ENCODE measurements at places on chromosomes 1 and 21.

DNA sequence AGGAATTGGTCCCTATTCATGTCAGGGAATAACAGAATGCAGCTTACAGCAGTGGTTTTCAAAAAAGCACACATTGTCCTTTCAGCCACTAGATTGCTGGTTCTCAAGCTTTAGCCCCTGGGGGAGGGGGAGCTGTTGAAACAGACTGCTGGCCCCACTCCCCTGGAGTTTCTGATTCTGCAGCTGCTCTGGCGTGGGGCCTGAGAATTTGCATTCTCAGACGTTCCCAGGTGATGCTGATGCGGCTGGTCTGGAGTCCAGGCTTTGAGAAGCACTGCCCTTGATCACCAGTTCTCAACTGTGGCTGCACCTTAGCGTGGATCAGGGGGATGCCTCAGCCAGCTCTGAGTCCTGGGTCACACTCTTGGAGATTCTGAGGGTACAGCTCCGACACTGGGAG, 62.7 kb upstream of the LAPTM5 start:
- DNase-seq: no peak

GRCh38 chr1:157485793-157486192, 66.5 kb downstream of the FCRL5 start:
- no peak for DNase-seq

GRCh38 chr1:179205284-179205683, 24.2 kb downstream of the ABL2 start:
- DNase-seq: no peak

DNA sequence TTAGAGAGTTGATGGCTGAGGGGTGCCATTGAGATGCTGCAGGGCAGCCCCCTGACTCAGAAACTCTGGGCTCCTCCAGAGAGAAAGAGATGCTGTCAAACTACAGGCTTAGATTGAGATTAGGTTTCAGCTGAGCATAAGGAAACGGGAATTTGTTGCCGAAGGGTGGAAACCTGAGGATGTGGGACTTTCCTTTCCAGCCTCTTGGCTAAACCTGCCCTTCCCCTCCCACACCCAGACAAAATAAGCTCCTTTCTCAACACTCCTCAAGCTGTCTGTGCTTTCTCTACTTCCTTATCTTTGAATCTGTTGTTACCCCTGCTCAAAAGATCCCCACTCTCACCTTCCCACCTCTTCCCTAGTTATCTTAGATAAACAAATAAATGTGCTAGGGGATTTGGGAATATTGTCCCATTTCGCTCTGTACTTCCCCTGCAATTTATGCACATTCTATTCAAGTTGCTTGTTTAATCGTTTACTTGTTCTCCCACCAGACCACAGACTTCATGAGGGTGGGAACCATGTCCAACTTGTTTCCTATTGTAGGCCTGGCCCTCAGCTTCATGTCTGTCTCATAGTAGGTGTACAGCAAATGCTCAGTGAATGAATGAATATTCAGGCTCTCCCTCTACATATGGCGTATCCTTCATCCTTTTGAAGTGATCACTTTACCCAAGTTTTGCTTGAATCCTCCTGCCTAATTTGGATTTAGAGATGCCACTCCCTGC, 30.6 kb upstream of the MARK1 start:
- DNase-seq: no peak

GRCh38 chr1:64909031-64909430, 57.3 kb downstream of the JAK1 start:
- no peak for DNase-seq

GRCh38 chr1:28770601-28771165, 33.9 kb downstream of the YTHDF2 start:
- DNase-seq: no peak
